ENCODE measurements at places on chromosomes 6 and 20. TPM values are rescaled to one million over a fixed set of nuclear protein-coding genes. Genes with fewer than 3 reads are reported as not detected.

DNA sequence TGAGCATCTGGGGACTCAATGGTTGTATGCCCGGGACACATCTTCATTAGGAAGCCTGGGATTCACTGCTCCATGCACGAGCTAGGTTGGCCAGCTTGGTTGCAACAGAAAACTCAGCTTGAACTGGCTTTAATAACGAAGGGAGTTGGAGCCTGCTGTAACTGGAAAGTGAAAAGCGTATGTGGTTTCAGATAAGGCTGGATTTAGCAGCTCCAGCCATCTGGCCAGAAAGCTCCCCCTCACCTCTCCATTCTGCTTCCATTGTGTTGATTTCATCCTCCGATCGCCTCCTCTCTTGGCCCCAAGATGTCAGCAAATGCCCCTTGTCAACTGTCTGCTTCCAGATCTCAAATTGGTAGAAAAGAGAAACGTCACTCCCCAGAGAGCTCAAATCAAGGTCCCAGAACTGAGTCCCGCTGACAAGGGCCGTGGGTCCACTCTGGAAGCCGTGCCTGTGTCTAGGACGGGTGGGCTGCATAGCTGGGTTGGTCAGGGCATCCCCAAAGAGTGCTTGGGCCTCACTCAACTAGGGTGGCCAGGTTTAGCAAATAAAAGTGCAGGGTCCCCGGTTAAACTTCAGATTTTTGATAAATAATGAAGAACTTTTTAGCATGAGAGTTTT lies 117.0 kb upstream of the PMEPA1 start:
- DNase-seq = no peak

- no peak for DNase-seq
These were observed 1.7 kb upstream of the TOMM34 start for GRCh38 chr20:44961870-44962267.

DNA sequence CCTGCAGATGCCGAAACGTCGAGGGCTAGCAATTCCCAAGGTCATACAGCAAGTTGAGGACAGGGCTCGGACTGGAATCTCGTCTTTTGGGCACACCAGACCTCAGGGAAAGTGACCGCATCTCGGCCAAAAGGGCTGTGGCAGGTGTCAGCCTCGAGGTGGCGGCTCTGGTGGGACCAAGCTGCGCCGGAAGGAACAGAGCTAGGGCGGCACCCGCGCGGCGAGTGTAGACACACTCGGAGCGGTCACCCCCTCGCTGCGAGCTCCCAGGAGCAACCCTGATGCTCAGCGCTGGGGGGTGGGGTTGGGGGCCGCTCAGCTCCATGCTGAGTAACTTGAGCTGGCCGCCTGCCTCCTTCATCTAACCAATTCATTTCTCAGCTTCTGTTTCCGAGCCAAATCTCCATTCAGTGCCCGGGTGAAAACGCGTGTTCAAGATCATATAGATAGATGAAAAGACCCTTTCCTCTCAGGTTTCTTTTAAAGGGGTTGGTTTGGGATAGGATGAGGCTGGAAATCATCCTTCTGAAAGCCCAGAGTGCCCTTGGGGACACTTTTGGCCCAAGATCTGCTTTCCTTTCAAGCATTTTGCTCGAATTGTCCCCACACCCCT lies 2.2 kb upstream of the TUBB2B start:
- DNase-seq = no peak

DNA sequence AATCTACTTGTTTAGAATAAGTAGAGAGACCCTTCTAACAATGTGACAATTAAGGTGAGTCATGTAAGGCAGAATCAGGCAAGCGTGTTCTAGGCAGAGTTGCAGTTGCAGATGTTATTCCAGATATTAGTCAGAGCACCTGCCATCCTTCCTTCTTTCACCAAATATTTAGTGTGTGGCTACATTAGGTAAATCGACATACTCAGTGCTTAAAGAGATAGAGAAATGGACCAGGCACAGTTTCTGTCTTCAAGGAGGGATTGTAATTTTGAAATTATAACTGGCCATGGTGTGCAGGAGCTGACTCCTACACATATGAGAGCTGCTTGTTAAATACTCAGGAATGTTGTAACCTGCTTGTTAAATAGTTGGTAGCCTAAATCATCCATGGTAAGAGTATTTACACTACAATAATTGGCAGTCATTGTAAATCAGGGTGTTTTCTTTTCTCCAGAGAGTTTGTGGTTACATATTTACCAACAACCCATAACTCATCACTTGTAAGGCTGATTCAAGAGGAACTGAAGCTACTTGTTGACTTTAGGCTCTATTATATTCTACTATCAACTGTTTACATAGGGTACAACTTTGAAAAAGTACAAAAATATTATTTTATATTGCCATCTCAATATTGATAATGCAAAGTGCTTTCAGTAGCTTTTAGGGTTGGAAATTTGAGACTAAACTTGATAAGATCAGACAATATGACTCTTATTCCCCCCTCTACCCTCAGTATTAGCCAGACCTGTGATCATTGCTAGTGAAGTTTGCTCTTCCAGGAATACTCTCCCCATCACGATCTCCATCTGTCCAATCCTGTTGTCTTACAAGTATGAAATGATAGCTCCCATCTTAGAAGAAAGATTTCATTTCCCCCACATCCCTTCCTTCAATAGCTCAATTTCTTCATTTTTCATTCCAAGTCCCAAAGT lies 607.1 kb downstream of the COL12A1 start:
- no peak for DNase-seq

GRCh38 chr6:148166339-148166968 lies 176.2 kb upstream of the SASH1 start:
- peak; percentile 18 for DNase-seq

Gene PTK6
- not detected for total RNA-seq
